Activated CD4-positive, alpha-beta T cell treated with anti-CD3 and anti-CD28 coated beads for 1 hour (primary cell): ENCODE measurements at places on chromosomes 12 and 14.

DNA sequence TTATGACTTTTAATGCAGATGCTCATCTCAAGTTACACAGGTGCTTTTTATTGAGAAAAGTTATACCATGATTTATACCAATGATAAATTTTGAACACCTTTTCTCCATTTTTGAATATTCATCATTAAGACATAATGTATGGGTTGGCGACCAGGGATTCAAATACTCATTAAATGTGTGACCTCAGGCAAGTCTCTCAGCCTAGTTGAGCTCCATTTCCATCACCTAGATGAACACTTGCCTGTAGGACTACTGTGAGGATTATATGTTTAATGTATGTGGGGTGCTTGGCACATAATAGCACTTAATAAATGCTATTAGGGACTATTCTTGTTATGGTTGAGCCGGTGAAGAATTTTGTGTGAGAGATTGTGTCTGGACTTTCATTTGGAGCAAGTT, 228.6 kb downstream of the CHST11 start:
- no peak for DNase-seq

DNA sequence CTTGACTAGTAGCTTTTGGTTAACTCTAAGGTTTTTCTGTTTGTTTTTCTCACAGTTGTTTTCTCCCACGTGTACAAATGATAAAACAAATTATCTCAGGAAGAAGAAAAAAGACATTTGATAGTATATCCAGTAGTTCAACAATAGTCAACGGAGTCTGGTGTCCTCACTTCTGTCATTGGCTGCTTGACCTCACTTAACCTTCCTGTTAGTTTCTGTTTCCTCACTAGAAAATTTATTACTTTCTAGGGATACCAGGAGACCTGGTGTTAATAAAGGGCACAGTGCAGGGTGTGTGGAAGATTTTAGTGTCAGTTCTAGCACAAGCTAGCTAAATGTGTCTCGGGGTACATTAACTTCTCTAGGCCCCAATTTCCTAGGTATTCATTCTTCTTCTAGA, 116.0 kb downstream of the PRKCH start:
- no peak for DNase-seq

GRCh38 chr14:100602621-100603230, 15.5 kb upstream of the BEGAIN start:
- no peak for DNase-seq

DNA sequence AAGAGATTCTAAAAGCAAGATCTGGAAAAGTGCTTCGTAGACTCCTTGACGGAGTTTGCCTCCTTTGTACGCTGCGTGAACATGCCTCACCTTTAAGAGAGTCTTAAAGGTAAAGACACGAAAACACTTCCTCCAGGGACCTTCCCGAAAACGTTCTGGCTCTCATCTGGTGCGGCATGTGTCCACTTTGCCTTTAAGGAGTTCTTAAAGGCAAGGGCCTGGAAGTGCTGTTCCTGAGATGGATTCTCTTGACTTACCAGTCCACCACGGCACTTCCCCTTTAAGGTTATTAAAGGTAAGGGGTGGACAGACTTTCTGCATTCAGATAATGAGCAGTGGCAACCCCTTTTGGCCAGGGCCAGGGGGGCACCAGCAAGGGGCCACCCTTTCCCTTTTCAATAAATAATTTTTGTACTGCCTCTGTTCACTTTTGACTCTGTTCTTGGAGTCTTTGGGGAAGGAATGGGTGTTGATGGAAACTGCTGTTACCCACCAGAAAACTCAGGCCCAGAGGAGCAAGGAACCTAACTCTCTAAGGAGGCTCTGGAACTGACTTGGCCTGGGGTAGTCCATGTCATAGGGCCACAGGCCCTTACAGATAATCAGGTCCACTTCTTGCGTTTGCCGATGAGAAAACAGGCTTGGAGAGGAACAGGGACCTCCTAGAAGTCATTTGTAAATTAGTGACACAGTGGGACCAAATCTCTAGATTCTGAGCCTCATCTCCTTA, 4.4 kb downstream of the REM2 start:
- no peak for DNase-seq
